ENCODE measurements at places on chromosomes 3 and 15.

- no peak for DNase-seq
Measured at GRCh38 chr3:177978946-177979345, 557.3 kb upstream of the KCNMB2 start.

GRCh38 chr3:137582484-137582883 lies 181.6 kb upstream of the SOX14 start:
- DNase-seq: no peak

- DNase-seq: no peak
Measured at GRCh38 chr15:58732625-58733363, 16.7 kb downstream of the ADAM10 start.

GRCh38 chr15:54119051-54119450 lies 140.8 kb downstream of the UNC13C start:
- DNase-seq: no peak

DNA sequence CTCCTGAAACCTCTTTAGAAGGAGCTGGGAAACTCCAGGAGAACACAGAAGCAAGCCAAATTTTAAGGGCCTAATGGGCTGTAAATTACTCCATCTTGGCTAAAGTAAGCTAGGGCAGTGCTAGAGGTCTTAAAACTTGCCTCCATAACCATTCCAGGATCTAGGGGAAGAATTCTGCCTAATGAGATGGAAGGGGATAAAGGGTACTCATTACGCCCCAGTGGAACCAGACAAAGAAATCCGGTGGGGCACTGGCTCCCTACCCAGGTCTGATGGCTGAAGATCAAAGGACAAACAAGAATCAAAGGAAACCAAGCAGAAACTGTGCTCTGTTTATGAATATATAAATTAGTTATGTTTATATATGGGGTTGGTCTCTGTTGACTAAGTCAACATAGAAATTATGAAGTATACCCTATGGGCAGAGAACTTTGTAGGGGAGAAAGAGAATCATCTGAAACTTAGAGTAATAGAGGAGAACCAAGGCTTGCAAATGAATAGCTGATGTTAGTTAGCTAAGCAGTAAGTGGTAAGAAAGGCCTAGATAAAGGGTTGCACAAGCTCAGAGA lies 57.8 kb downstream of the NCEH1 start:
- DNase-seq: no peak
